NCI-H187 (cell line): ENCODE measurements at places on chromosomes 3 and 15.

- no peak for DNase-seq
Measured at GRCh38 chr3:179067291-179067690, 4.3 kb downstream of the ZMAT3 start.

- DNase-seq: no peak
Measured at GRCh38 chr3:48567090-48567489, 3.5 kb upstream of the UCN2 start.

GRCh38 chr15:59255680-59256336 lies 49.2 kb downstream of the LDHAL6B start:
- DNase-seq: no peak

GRCh38 chr3:22506871-22507270 lies 696.3 kb upstream of the UBE2E2 start:
- no peak for DNase-seq

DNA sequence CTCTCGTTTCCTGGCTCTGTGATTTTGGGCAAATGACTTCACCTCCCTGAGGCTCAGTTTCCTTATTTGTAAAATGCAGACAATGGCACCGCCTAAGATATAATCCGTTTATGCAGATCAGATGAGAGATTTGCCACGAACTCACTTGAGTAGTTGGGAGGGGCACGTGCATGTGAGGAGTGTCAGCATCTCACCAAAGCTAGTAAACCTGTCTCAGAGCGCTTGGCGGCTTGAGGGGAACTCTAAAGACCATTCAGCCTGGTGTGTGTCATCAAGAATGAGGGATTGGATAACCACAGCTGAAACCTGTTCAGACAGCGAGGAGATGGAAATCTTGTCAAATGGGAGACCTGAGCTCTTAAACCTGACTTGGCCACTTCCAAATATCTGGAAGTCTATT lies 48.7 kb downstream of the BDH1 start:
- no peak for DNase-seq

DNA sequence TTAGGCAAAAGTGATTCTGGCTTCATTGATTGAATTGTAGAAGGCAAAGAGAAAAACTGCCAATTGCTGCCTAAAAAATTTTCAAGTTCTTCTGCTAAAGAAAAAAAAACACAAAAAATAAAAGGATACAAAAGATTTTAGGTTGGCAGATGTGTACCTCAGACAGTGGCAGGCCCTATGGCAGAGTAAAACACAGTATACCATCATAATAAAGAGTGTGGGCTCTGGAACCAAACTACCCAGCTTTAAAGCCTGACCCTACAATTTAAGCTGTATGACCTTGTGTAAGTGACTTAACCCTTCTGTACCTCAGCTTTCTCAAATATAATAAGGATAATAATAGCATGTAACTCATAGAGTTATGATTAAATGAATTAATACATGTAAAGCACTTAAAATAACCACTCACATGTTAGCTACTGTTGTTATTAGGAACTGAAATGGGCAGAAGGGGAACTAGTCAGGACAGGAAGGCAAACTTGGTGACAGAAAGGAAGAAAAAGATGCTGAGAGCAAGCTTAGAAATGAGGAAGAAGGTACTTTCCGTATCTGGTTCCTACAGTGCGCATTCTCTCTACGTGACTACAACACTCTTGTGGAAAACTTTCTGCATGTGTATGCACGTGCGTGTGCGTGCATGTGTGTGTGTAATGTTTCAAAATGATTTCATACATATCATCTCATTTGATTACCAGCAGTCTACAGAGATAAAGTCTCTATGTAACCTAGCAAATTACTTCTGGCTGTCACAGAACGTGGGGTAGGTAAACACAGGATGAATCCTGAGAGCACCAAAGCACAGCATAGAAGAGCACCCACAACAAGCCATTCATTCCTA lies 13.6 kb upstream of the GATM start:
- no peak for DNase-seq

- DNase-seq: no peak
Measured at GRCh38 chr3:150384296-150385212, 23.5 kb upstream of the TSC22D2 start.
